ENCODE measurements at places on chromosomes 6 and 20.

GRCh38 chr20:54657268-54657826 is 182.0 kb downstream of the DOK5 start:
- no peak for DNase-seq

DNA sequence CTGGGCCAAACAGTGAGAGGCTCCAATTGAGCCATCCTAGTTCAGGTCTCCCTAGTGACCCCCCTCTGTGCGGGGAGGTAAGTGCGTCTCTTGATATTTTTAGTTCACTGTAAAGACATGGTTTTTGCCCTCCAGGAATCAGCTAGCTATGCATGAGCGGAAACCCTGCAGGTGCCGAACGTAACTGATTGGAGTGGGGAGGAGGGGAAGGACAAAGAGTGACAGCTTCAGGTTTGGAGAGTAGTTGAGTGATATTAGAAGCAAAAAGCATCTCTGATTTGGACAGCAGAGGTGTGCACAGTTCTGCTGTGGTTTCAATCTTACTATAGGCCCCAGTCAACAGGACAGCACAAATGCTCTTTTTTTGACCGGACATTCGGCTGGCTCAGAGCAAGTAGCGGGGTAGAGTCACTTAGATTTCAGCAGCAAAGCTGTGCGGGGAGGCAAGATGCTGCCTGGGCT is 31.8 kb downstream of the TBC1D7 start:
- DNase-seq: no peak

GRCh38 chr6:111846066-111846465 is 27.2 kb downstream of the FYN start:
- no peak for DNase-seq

DNA sequence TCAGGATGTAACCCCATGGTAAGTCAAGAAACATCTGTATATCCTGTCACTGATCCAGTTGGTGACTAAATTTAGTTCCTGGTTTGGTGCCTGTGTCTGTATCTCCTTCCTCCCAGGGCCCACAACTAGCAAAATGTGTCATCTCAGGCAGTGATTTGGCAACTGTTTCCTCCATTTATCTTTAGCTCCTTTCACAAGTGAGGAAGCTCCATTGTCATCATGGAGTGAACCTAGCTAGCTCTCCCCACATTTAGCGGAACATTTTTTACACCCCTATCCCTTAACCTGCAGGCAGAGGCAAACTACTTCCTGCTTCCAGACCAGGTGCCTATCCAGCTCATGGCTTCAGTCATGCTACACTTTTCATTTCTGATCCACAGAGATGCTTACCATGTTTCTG is 99.5 kb downstream of the IPCEF1 start:
- DNase-seq: no peak

GRCh38 chr6:38272222-38272621 is 367.5 kb downstream of the BTBD9 start:
- DNase-seq: no peak

DNA sequence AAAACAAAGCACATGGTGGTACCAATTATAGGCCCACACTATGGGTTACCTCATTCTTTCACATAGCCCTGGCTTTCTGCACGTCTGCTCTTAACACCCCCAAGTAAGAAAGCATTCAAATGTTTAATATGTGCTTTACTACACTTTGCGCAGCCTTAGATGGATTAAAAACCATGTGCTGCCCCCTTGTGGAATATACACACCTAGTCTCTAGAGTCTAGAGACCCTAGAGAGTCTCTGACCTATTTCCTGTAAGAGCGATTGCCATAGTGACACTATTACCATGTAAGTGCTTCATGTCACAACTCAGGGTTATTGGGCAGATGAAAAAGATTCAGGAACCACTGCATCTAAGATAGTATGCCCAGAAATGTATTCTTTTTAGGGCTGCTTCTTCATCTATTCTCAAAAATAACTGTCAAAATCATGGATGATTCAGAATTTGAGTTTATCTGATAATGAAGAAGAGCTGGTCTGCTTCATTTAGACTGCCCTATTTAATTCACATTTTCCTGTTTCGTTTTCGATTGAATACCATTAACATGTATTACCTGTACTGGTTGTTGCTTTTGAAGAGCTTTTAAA is 186.3 kb downstream of the ADGB start:
- DNase-seq: peak; percentile 32

- no peak for DNase-seq
These were observed 9.4 kb upstream of the SLC4A11 start for GRCh38 chr20:3248167-3248992.

DNA sequence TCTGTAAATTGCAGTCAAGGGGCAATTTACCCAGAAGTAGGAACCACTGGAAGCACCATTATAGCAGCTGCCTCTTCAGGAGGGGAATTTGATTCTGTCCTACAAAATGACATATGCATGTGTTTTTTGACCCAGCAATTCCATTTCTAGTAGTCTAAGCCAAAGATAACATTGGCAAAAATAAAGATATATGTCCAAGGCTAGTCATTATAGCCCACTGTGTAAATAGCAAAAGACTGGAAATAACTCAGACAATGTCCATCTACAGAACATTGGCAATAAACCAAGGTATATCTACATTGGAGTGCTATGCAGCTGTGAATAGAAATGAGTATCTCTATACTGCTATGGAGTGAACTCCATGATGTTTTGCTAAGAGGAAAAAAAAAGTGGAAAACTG is 12.5 kb upstream of the PANK2 start:
- DNase-seq: no peak

DNA sequence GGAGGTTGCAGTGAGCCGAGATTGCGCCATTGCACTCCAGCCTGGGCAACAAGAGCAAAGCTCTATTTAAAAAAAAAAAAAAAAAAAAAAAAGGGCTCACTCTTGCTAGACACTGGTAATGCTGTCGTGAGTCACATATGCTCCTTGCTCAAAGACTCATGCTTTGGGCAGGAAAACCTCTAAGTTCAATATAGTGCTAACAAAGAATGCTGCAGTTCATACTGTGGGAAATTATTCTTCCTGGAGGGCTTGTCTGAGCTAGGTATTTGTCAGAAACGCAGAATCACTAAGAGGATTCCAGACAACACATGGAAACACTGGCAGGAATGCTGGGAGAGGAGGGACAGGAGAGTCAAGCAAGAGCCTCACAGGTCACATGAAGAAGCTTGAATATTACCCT is 2.3 kb upstream of the LYRM2 start:
- peak; percentile 6 for DNase-seq

GRCh38 chr6:154440022-154440421 is 70.5 kb downstream of the CNKSR3 start:
- no peak for DNase-seq

GRCh38 chr6:52632011-52632410 is 38.9 kb upstream of the TMEM14A start:
- DNase-seq: no peak

DNA sequence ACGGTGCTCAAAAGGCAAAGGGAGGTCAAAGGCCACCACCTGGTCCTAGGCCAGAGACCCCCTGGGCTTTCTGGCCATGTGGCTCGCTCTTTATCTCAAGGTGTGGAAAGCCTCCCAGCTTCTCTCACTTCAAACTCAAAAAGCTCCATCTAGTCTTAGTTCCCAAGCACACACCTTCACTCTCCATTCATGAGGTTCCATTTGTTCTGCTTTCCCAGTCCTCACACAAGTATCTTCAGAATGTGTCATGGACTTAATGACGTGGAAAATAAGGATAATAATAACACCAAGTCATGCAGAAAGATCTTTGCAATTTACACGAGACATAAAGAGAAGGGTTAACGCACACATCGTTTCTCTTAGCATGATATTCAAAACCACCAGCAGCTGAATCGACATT is 219.3 kb downstream of the GMDS start:
- DNase-seq: no peak
